ENCODE measurements at places on chromosomes 5 and 9.

DNA sequence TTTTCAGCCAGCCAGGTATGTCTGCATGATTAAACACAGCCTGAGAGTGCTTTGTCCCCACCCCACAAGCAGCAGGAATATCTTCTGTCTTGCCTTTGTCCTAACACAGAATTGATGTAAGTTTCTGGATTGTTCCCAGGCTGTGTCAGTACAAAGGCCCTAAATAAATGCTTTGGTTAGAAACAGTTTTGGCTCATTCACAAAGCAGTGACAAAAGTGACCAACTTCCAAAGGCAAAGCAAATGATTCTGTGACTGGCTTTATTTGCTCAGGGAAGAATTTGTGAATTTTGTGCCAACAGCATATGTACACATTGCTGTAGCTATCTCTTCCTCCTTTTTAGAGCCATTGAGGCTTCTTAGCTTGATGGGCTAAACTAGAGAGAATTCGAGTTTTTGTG is 133.7 kb downstream of the PLPPR1 start:
- no peaks in the 10 kb centered on the region for H3K27me3 ChIP-seq
- DNase-seq, result no peak
- no peak overlapping the region for H3K27ac ChIP-seq
- H3K4me3 ChIP-seq, result no peak overlapping the region

DNA sequence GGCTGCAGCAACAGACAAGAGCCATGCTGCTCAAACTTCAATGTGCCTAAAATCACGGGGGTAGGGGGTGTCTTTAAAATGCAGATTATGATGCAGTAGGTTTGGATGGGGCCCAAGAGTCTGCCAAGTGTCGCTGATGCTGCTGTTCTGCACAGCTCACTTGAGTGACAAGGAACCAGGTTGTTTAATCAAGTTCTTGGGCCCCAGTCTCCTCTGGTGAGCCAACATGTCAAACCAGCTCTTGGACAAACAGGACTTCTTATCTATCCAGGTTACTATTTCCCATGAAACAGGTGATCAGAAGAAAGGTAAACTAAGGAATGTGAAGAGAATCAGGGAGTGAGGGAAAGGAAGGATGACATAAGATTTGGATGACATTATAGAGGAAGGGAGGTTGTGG is 78.0 kb downstream of the APBA1 start:
- H3K4me1 ChIP-seq, result no peaks in the 10 kb centered on the region
- no peaks in the 10 kb centered on the region for H3K27me3 ChIP-seq
- DNase-seq, result no peak
- H3K36me3 ChIP-seq, result no peaks in the 10 kb centered on the region
- no peak overlapping the region for H3K4me3 ChIP-seq
- H3K27ac ChIP-seq, result no peak overlapping the region

- no peaks in the 10 kb centered on the region for H3K27me3 ChIP-seq
- no peaks in the 10 kb centered on the region for H3K36me3 ChIP-seq
- no peak overlapping the region for H3K27ac ChIP-seq
- DNase-seq, result no peak
These were observed 21.0 kb downstream of the TIMD4 start for GRCh38 chr5:156942064-156942463.

GRCh38 chr5:77012601-77013000 is 17.6 kb upstream of the AGGF1 start:
- H3K27ac ChIP-seq, result no peak overlapping the region
- DNase-seq, result no peak
- H3K27me3 ChIP-seq, result no peaks in the 10 kb centered on the region

DNA sequence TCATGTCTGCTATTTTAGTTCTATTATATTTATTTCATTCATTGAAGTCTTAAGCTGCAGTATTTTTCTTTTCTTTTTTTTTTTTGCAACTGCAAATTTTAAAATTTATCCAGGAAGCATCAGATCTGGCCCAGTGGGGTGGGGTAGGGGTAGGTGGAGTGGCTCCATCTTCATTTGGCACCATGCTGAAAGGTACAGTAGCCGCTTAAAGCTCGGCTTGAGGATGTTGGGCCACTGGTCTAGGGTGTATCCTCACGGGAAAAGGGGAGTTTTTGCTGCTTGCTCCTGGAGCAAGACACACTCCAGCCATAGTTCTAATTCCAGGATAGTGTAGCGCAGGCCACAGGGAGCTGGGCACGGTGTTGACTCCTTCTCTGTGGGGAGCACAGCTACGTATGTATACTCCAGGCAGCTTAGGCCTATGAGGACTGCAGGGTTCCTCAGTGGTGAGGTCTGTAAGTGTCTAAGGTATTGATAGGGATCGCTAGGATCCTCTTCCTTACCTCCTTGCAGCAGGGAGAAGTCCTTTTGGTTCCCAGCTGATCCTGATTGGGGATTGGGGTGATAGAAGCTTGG is 22.7 kb downstream of the RCL1 start:
- H3K27ac ChIP-seq, result no peak overlapping the region
- H3K36me3 ChIP-seq, result no peaks in the 10 kb centered on the region

- H3K4me3 ChIP-seq, result no peak overlapping the region
- no peaks in the 10 kb centered on the region for H3K27me3 ChIP-seq
- H3K4me1 ChIP-seq, result no peaks in the 10 kb centered on the region
- no peak overlapping the region for H3K27ac ChIP-seq
- no peaks in the 10 kb centered on the region for H3K36me3 ChIP-seq
These were observed 1219.3 kb upstream of the WWC1 start for GRCh38 chr5:167071981-167072610.

- H3K4me3 ChIP-seq, result no peak overlapping the region
- DNase-seq, result no peak
- H3K27ac ChIP-seq, result no peak overlapping the region
- H3K27me3 ChIP-seq, result no peaks in the 10 kb centered on the region
- H3K4me1 ChIP-seq, result peaks cover 41% of the 10 kb centered on the region
These were observed 16.8 kb downstream of the IL33 start for GRCh38 chr9:6232336-6232945.

DNA sequence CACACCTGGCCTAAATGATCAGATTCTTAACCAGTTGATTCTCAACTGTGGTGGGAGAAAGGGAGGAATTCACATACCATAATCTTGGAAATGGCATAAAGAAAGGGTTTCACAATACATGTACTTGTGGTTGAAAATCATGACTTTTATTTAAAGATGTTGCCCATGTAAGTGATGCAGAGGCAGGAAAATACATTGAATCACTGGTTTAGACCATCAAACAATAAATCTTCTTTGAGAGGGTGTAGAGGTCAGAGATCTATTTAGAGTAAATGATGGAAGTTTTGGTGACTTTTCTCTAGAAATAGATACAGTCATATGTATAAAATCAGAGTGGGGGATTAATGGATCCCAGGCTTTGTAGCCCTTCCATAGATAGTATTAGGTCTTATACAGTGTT is 15.4 kb downstream of the NDUFS4 start:
- H3K27me3 ChIP-seq, result no peaks in the 10 kb centered on the region
- peaks cover 11% of the 10 kb centered on the region for H3K4me1 ChIP-seq
- DNase-seq, result no peak
- no peaks in the 10 kb centered on the region for H3K36me3 ChIP-seq

GRCh38 chr9:89605465-89606048 is 745 bp downstream of the GADD45G start:
- peak overlapping the region; percentile 83 for H3K4me3 ChIP-seq
- peaks cover 9% of the 10 kb centered on the region for H3K27me3 ChIP-seq
- no peaks in the 10 kb centered on the region for H3K36me3 ChIP-seq
- peaks cover 45% of the 10 kb centered on the region for H3K4me1 ChIP-seq
- no peak for DNase-seq
- H3K27ac ChIP-seq, result peak overlapping the region; percentile 95

GRCh38 chr5:14452685-14453454 is 128.7 kb upstream of the OTULINL start:
- no peak overlapping the region for H3K4me3 ChIP-seq
- DNase-seq, result no peak
- peaks cover 19% of the 10 kb centered on the region for H3K4me1 ChIP-seq
- H3K36me3 ChIP-seq, result no peaks in the 10 kb centered on the region

- no peaks in the 10 kb centered on the region for H3K36me3 ChIP-seq
- H3K4me3 ChIP-seq, result no peak overlapping the region
- no peak for DNase-seq
- no peaks in the 10 kb centered on the region for H3K4me1 ChIP-seq
- H3K27ac ChIP-seq, result no peak overlapping the region
These were observed 43.0 kb downstream of the AGXT2 start for GRCh38 chr5:35004771-35005170.

- no peaks in the 10 kb centered on the region for H3K27me3 ChIP-seq
- H3K4me3 ChIP-seq, result no peak overlapping the region
- H3K27ac ChIP-seq, result no peak overlapping the region
- H3K36me3 ChIP-seq, result no peaks in the 10 kb centered on the region
These were observed 5.0 kb downstream of the FAM163B start for GRCh38 chr9:133604214-133604613.

DNA sequence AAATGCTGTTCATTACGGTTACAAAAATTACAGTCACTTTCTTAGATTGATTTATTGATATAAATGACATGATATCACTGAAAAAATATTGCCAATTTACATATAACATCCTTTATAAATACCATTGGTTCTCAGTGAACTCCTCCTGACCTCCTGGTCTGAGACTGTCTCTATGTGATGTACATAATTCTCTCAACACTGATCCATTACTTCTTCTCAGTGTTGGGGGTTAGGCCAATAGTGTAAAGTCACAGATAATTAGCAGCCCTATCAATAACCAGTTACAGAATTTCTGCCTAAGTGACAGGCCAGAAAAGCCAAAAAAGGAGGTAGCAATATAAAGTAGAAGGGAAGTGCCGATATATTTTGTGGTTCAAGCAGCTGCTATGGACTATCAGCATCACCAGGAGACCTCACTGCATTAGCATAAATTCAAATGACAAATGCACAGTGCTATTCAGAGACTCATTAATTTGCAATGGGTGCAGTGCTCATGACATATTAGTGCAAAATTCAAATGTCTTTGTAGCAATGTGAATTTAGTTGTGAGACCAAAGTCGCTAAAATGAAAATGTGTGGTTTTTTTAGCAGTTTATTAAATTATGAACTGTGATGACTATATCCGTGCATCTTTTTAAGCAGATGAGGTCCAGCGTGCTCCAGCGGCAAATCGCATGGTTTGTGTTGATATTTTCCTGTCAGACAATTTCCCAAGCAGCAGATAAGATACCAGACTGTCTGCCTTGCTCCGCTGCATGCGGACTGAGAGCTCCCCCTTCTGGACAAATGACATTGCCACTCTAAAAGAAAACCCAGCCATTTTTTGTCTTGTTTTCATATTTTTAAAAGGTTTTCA is 144.6 kb downstream of the CETN3 start:
- no peaks in the 10 kb centered on the region for H3K36me3 ChIP-seq
- H3K4me3 ChIP-seq, result no peak overlapping the region
- no peak for DNase-seq
- no peaks in the 10 kb centered on the region for H3K4me1 ChIP-seq

GRCh38 chr9:129885670-129886106 is 50.4 kb downstream of the USP20 start:
- no peaks in the 10 kb centered on the region for H3K27me3 ChIP-seq
- H3K36me3 ChIP-seq, result peaks cover 17% of the 10 kb centered on the region
- peak overlapping the region; percentile 50 for H3K4me3 ChIP-seq

DNA sequence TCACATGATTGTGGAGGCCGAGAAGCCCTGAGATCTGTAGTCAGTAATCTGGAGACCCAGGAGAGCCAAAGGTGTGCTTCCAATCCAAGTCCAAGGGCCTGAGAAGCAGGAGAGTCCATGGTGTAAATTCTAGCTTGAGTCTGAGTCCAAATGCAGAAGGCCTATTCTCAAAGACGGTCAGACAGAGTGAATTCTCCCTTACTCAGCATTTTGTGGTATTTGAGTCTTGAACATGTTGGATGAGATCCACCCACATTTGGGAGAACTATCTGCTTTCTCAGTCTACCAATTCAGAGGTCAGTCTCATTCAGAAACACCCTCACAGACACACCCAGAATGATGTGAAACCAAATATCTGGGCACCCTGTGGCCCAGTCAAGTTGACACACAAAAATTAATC is 128.8 kb upstream of the PTCH1 start:
- H3K4me3 ChIP-seq, result no peak overlapping the region
- H3K4me1 ChIP-seq, result no peaks in the 10 kb centered on the region

- no peak for DNase-seq
- H3K36me3 ChIP-seq, result peaks cover 4% of the 10 kb centered on the region
- no peaks in the 10 kb centered on the region for H3K27me3 ChIP-seq
- no peak overlapping the region for H3K4me3 ChIP-seq
These were observed 106.4 kb downstream of the COL5A1 start for GRCh38 chr9:134747951-134748489.

DNA sequence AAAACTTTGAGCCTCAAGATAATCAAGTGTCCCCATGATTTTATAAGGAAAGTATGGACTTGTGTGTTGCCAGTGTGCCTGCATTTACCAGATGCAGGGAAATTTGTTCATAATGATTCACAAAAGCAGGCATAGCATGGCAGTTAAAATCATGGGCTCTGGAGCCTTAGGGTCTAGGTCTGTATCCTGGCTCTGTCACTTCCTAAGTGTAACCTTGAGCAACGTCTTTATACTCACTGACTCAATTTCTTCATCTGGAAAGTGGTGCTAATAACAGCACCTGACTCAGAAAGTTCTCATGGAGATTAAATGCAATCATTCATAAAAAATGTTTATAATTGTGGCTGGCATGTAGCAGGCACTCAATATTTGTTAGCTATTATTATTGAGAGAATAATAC is 234.9 kb downstream of the SAXO1 start:
- peaks cover 5% of the 10 kb centered on the region for H3K4me1 ChIP-seq
- no peaks in the 10 kb centered on the region for H3K27me3 ChIP-seq
- H3K36me3 ChIP-seq, result no peaks in the 10 kb centered on the region

DNA sequence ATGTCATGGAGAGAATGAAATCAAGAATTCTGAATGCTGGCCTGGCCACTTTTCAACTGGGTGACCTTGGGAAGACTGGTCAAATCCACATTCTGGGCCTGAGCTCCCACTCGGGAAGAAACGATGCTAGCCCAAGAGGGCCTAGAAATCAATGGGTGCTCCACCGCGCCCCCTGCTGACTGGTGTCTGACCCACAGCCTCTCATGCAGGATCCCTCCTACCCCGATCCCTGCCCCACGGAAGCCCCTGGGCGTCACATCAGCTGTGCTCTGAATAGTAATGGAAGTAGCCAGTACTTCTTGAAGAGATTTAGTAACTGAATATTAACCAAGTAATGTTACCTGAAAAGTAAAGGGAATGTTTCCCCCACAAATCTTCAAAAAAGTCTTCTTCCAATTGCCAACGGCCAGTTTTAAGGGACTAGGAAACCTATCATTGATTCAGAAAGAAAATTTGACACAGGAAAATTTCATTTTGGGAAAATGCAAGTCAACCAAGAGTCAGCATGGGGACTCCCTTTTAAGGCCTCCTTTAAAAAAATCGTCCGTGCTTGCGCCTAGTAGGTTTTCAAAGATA is 43.9 kb downstream of the CRB2 start:
- no peak for DNase-seq
- no peaks in the 10 kb centered on the region for H3K27me3 ChIP-seq
- no peak overlapping the region for H3K27ac ChIP-seq
- no peak overlapping the region for H3K4me3 ChIP-seq
- no peaks in the 10 kb centered on the region for H3K4me1 ChIP-seq

DNA sequence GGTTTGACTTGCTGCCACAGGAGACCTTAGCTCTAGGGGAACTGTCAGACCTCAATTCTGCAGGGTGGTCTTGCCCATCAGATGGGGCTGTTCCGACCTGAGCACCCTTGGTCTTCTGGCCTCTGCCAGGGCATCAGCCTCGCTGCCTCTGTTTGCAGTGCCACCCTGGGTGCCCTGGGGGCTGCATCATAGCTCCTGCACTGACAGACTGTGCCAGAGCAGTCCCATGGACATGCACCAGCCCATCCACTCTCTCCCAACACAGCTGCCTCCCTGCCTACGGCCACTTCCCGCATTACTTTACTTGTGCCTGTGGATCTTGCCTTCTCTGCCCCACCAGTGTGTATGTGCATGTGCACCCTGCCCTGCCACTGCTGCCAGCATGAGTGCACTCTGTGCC is 884.7 kb upstream of the ARRDC3 start:
- H3K4me1 ChIP-seq, result no peaks in the 10 kb centered on the region
- no peak for DNase-seq

- no peak overlapping the region for H3K27ac ChIP-seq
- no peaks in the 10 kb centered on the region for H3K27me3 ChIP-seq
- H3K36me3 ChIP-seq, result no peaks in the 10 kb centered on the region
- no peak for DNase-seq
These were observed 128.6 kb upstream of the EFNA5 start for GRCh38 chr5:107799306-107799705.
